NCI-H1105 treated with DMSO at 0.1 percent for 48 hours (cell line): ENCODE measurements at places on chromosomes 7 and 10.
A peak's percentile ranks its signal among the peaks of the same experiment; 100 is the strongest.

DNA sequence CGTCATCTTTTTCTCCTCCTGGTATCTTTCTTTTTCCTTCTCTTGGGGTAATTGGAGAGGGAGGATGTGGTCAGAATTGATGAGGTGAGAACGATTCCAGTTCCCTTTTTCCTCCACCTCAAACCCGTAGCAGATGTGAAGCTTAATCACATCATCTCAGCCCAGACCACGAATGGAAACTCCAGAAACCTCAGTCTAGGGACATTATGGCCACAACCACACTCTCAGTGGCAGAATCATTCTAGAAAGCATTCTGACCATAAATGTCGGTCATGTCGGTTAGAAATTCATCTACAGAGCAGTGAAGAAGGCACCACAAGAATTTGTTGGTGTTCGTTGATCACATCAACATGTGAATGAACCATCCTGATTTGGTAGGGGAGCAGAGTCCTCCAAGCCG is 78.7 kb downstream of the GATA3 start:
- DNase-seq = no peak

DNA sequence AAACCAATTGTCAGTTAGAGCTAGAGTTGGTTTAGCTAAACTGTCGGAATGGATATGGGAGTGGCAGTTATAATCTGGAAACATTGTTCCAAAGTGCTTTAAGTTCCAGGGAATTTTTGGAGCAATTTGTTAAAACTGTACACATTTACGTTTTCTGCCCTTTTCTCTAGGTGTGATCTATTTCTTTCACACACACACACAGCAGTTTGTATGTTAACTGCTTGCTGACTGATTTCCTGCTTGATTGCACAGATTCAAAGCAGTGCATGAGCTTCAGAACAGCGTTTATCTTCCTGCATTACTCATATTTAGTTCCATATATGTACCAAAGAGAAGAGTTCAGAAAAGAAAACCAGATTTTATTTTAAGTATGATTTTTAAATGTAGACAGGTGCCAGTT is 57.9 kb downstream of the MGMT start:
- no peak for DNase-seq

GRCh38 chr7:18639711-18640110 is 144.2 kb downstream of the HDAC9 start:
- DNase-seq = no peak

DNA sequence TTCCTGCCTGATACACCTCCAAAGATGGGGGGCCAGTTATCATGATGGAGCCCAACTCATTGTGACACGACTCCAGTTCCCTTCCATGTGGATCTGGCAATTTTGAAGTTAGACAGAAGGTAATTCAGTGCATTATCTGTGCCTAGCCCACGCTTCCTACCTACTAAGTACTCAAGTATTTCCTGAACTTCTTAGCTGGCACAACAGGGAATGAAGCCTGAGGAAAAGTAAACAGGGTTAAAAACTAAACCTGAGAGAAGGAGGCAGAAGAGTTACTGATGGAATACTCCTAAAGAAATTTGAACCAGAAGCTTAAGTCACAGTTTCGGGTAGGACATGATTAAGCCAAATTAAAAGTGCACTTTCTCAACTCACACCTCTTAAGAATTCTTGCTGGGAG is 1.1 kb upstream of the SEC31B start:
- no peak for DNase-seq

- no peak for DNase-seq
Observed at GRCh38 chr7:42883950-42884349, 27.9 kb downstream of the C7orf25 start.

GRCh38 chr10:95513941-95514392 is 47.2 kb downstream of the SORBS1 start:
- no peak for DNase-seq

DNA sequence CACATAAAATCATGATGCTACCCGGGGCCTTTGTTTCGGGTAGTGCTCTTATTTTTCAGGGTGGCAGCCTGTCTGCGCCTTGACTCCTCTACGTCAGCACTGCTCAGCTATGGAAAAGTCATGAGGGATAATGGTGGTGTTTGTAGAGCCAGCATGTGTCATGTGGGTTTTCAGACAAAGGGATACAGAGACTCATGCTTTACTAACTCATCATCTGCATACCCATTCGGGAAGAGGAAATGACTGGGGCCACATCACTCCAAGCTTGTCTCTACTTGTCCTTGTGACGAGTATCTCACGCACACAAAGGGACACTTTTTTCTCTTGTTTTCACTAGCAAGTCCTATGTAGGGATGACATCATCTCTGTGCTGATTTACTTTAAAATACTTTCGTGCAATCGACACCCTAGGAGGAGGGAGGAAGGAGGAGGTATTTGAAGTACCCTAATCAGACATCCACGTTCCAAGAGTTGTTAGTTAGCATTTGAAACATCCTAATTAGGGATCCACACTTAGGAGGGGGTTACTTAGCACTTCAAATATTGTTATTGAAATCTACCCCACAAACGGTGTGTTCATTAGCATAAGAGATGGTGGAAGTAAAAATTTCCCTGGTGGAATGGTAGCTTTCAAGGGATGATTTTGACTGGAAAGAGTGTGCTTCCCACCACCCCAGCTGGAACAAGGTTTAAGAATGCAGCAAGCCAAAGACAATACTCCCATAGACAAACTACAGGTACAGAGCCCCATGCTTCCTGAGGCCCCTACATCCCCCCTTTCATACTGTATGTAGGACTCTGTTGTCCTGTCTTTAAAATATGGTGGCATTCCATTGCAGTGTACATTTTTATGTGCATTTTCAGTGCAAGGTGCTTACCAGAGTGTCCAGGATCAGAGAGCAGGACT is 52.0 kb downstream of the THNSL1 start:
- DNase-seq = peak; percentile 7

DNA sequence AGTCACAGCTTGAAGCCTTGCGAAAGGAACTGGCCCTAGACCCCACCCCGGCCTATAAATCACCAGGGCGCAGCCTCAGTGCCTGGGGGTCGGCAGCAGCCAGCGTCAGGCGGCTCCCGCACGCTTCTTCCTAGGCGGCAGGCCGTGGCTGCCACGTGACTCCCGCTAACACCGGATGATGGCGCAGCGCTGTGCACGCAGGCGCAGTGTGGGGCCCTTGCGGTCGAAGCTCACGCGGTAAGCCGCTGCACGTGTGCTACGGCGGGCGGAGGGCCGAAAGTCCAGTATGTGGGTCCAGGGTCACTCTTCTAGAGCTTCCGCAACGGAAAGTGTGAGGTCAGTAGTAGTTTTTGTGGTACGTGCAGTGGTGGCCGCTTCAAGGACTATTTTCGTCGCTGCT is at the start of gene STK31:
STK31 (plus strand) TSS at position 220 of the 400 bp plus-strand sequence; CDS start at position 287, 67 bp downstream.
- no peak for DNase-seq

- no peak for DNase-seq
Observed at GRCh38 chr7:69800495-69800894, 202.2 kb downstream of the AUTS2 start.

DNA sequence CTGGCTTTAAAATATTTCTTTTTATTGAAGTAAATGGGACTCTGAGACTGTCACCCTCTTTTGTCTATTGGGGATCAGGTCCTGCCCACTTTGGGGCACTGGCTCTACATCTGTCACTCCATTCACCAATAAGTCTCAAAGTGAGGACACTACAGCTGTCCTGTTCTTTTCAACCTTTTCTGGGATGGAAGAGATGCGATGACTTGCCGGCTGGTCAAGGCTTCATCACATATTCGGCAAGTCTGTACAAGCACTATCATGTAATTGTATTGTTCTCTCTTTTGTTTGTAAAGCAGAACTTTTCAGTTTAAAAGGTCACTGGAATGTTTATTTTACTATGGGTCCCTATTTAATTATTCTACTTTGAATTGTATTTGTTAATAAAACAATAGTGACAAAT is 17.7 kb upstream of the SP8 start:
- DNase-seq = no peak

- no peak for DNase-seq
Observed at GRCh38 chr7:71718563-71718962, 586.6 kb downstream of the GALNT17 start.

DNA sequence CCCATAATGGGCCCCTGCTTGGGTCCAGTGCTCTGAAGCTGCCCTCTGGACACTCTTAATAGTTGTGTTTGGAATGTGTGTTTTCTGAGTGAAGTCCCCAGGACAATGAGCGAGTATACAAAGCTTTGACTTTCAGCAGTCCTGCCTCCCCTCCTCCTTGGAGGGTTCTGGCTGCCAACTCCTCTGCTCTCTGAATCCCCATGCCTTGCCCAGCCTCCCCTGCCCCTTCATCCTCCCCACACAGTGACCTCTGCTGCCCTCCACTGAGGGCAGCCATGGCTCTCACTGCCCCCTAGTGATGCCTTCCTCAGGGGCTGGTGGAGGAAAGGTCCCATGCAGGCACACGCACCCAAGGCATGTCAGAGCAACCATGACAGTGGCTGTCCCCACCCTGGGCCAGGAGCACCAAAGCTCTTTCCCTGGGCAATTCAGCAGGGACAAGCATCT is 40.9 kb downstream of the FRMPD2 start:
- no peak for DNase-seq

DNA sequence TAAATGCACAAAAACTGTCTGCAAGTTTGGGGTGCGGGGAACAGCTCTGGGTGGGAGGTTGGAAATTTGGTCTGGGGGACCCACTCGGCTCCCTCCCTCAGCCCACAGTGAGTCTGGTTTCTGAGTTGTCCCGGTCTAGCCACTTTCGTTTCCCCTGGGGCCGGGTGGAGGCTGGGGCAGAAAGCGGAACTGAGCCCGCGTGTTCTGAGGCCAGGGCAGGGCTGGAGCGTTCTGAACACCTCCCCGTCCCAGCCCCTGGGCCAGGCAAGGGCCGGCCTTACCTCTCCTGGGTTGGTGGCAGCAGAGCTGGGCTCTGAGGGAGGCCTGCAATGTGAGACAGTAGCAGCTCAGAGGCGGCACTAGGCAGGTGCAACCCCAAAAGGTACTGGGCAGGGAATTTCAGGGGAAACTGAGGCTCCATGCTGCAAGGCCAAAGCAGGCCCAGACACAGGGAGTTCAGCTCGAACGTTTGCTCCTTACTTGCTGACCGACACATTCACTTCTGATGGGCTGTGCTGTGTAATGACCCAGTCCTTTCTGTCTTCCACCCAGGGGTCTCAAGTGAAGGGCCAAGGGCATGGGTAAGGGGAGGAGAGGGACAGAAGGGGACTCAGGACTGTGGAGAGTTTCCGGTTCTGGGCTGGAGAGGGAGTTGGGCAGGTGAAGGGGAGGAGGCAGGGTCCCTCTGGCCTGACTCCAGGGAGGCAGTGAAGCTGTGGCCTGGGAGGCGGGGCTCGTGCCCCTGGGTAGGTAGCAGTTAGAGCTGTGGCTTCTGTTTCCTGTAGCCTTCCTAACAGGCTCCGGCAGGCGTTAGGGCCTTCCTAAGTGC is 3.0 kb downstream of the IRF5 start:
- no peak for DNase-seq

GRCh38 chr10:12489806-12490205 is 140.5 kb downstream of the CAMK1D start:
- DNase-seq = no peak
